ENCODE measurements at places on chromosomes 5 and 9.
A peak's percentile ranks its signal among the peaks of the same experiment; 100 is the strongest.

GRCh38 chr5:113058706-113059226 is 82.2 kb downstream of the DCP2 start:
- no peak for DNase-seq

DNA sequence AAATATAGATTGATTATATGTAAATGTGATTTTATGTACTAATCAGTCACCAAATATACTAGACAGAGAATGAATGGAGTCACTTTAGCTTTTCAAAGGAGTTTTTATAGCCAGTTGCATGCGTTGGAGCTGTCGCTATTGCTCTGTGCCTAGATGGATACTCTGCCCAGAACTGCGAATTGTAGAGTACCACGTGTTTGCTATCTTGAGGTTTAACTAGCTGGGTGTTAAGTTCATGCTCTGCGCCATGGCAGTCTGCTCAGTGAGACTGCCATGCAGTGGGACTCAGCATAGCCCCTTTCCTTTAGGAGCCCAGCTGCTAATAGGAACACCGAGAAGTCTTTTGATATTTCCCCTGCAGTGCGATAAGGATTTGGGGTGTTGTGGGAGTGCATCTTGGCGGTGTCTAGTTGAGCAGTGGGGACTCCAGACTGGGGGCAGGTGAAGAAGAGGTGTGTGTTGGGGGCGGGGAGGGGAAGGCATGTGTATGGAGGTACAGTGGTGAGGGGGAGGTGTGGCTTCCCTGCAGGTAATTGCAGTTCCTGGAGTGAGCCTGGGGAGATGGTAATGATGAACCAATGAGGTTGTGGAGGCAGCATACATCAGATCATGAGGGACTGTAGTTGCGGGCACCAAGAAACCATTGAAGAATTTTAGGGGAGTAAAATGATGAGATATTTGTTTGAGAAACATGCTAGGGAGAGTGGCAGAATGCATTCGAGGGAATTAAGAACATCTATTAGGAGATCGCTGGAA is 118.9 kb downstream of the TRIO start:
- H3K27me3 ChIP-seq: peaks cover 25% of the 10 kb centered on the region
- peaks cover 6% of the 10 kb centered on the region for H3K4me1 ChIP-seq
- no peaks in the 10 kb centered on the region for H3K36me3 ChIP-seq
- no peak for DNase-seq
- no peak overlapping the region for H3K27ac ChIP-seq

DNA sequence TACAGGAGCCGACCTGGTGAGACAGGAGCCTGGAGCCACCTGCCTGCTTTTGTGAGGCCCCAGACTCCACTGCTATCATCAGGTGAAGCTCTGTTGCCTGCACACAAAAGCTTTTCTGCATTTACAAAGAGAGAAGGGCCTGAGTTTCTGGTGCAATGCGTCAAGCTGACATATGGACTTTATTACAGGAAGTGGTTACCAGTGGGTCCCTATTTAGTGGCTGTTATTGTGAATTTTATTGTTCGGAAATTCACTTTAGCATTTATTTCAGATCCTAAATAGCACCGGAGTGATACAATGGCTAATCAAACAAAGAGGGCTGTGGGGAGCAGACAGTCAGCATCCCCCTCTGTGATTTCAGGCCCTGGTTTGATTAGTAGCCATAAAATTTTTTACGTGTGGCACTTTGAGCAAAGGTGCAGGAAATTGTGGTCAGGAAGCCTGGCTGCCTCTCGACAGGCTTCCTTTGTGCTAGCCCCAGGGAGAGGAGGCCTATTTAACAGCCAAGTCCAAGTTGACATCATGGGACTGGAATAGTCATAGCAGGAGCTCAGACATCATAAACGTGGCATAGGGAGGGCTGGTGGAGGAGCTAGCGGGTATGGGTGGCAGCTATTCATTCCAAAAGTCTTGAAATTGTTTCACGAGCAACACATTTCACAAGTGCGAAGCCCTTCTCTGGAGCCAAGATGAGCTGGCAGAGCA is 8.4 kb downstream of the TGFBI start:
- no peak overlapping the region for H3K4me3 ChIP-seq
- H3K36me3 ChIP-seq: peaks cover 2% of the 10 kb centered on the region
- peak overlapping the region; percentile 32 for H3K27ac ChIP-seq
- peak; percentile 44 for DNase-seq
- H3K27me3 ChIP-seq: no peaks in the 10 kb centered on the region

GRCh38 chr5:66862020-66862419 is 265.8 kb downstream of the MAST4 start:
- peaks cover 36% of the 10 kb centered on the region for H3K4me1 ChIP-seq
- H3K27ac ChIP-seq: no peak overlapping the region
- no peak for DNase-seq
- no peaks in the 10 kb centered on the region for H3K36me3 ChIP-seq

- peaks cover 3% of the 10 kb centered on the region for H3K4me1 ChIP-seq
- H3K27me3 ChIP-seq: no peaks in the 10 kb centered on the region
- DNase-seq: no peak
- peaks cover 20% of the 10 kb centered on the region for H3K36me3 ChIP-seq
Observed at GRCh38 chr5:81256766-81257165, 23.6 kb downstream of the CKMT2 start.

All from activated CD4-positive, alpha-beta memory T cell treated with anti-CD3 and anti-CD28 coated beads, Interleukin-2, amount 10 ng/mL, durations not matched to agents 7 days and 5 days (primary cell).